Nucleus accumbens (tissue), 56 donors: ENCODE measurements at places on chromosomes 12 and 14.

DNA sequence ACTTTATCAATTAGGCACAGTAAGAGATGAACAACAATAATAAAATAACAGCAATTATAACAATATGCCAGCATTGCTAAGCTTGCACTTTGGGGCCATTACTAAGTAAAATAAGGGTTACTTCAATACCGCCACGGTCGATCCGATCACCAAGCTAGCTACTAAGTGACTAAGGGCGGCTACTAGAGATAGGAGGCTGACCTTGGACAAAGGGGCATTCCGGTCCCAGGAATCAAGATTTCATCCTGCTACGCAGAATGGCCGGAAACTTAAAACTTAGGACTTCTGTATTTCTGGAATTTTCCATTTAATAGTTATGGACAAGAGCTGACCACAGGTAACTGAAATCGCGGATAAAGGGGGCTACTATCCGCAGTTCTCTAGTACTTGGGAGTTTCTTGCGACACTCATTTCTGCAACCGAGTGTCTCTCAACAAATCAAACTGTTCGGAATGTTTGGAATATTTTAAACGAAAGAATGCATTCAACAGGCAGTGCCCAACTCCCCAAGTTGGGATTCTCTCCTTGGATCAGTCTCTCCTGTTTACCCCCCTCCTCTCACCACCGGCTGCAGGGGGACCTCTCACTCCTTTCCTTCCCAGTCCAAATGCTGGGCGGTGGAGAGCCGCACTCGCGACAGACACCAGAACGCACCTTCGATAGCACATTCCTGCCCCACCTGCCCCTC lies 650 bp downstream of the HEBP1 start:
- DNase-seq: no peak

DNA sequence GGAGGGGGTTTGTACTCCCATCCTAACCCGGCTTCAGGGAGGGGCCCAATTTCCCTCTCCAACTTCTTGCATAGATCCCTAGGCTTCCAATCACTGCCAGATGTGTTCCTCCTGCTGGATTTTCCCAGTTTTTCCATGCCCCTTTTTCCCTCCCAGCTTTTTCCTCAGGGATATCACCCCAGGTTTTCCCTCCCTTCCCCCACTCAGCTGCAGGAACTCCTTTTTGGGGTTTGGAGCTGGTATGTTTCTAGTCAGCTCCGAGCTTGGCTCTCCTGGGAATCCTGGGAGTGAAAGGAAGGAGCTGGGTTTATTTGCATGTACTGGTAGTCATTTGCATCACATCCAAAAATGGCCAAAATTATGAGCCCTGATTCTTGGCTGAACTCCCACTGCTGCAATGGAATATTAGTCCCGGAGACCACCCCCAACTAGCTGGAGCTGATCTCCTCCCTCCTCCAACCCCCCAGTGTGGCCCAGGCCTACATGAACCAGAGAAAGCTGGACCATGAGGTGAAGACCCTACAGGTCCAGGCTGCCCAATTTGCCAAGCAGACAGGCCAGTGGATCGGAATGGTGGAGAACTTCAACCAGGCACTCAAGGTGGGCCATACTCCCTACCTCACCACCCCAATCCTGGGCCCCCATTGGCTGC lies 1.4 kb upstream of the RDH5 start:
- DNase-seq: no peak

- DNase-seq: no peak
Observed at GRCh38 chr14:92553438-92553837, 39.9 kb downstream of the RIN3 start.

DNA sequence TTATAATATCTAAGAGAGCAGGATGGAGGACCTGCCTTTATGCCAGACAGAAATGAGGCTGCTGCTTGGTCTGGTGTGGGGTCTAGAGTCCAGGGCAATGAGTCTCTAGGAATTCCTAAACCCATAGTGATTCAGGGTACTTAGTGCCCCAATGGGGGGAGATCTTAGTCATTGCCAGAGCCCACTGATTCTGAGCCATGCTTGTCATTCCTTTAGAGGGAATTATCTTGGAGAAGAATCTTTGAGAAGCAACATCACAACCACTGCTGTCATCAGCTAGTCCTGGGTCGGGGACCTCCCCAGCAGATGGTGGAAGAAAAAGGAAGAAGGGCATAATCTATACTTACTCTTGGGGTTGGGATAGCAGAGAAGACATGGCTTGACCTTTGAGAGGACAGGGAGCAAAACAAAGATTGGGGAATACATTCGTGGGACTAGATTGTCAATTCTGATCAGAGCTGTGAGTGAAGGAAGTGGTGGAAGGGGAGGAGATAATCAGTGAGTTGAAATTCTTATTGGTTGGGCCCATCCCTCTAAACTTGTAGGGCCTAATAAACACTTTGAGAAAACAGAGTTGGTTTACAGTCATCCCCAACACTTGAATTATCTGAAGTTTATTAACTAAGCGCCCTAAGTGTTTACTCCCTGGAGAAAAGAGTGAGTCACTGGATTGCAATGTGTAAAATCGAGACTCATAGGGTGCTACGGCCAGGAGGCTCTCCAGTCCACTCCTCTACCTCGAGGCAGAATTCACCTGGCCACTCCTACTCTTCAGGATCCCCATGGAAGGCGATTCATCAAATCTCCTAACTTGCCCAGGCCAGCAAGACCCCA lies 3.0 kb upstream of the KRT3 start:
- DNase-seq: no peak

- DNase-seq: no peak
Observed at GRCh38 chr12:19894803-19895202, 455.5 kb downstream of the AEBP2 start.

- no peak for DNase-seq
Observed at GRCh38 chr12:109124878-109125648, 8.7 kb downstream of the ACACB start.

DNA sequence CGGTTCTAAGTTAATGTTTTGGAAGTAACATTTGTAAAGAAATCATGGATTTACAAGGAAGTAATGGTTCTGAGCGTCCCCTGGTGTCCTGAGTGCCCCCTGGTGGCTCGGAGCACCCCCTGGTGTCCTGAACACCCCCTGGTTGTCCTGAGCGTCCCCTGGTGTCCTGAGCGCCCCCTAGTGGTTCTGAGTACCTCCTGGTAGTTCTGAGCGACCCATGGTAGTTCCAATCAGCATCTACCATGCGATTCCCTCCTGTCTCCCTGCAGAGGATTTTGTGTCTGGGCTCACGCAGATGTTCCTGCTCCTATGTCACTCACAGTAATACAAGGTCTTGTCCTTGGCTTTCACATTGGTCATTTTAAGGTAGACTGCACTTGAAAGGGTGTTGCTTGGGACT lies 1352.9 kb downstream of the TMEM121 start:
- no peak for DNase-seq

DNA sequence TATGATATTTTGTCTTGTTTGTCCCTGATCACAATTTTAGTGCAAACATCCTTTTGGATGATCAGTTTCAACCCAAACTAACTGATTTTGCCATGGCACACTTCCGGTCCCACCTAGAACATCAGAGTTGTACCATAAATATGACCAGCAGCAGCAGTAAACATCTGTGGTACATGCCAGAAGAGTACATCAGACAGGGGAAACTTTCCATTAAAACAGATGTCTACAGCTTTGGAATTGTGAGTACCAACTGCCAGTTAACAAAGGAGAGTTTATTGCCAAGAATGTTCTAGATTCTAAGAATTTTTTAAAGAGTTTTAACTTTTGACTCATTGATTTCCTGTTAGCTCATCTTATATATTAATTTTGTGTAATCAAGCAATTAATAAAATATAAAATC lies 55.4 kb downstream of the IRAK3 start:
- DNase-seq: no peak

- no peak for DNase-seq
Observed at GRCh38 chr12:68030248-68030647, 41.0 kb downstream of the IFNG-AS1 start.

DNA sequence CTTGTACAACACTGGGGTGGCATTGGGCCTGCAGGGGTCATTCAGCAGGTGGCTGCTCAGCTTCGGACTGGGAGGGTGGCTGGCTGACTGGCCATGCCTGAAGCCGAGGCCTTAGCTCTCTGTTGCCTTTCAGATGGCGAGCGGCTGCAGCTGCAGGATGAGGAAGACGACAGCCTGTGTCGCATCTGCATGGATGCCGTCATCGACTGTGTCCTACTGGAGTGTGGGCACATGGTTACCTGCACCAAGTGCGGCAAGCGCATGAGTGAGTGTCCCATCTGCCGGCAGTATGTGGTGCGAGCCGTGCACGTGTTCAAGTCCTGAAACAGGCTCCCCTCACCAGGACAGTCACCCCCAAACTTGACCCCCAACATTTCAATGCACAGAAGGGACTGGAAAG lies 23.3 kb downstream of the RNF34 start:
- DNase-seq: no peak

DNA sequence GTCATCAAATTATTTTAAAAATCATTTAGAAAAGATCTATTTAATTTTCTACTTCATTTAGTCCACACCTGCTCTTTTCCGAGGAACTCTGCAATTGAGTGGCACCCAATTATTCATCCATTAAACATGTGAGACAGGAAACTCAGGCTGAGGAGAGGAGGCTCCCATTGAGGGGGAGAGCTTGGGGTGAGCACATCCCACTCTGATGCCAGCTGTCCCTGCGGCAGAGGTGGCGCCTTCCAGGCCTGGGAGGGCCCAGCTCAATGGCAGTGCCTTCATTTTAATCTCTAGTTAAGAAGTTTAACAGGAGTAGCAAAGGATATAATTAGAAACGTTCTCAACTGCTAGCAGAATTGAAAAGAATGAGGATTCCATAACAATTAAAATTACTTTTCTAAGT lies 92.0 kb downstream of the ITPR2 start:
- DNase-seq: no peak

- no peak for DNase-seq
Observed at GRCh38 chr14:79583738-79584408, 627.4 kb downstream of the DIO2 start.

DNA sequence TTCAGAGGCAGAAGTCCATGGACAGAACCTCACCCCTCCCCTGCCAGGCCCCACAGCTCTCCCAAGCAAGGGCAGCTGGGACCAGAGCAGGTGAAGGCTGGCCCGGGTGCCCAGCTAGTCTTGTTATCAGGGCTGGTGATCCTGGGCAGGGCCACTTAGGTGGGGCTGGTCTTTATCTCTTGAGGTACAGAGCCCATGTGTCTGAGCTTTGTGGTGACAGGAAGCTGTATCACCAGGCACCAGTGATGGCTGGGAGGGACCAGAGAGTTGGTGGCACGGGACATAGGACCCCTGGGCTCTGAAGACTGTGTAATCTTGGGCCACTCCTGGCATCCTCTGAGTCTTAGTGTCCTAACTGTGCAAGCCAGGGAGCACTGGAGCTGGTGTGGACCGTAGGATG lies 12.8 kb upstream of the HPD start:
- DNase-seq: no peak

- no peak for DNase-seq
Observed at GRCh38 chr12:117790198-117790597, 178.6 kb downstream of the KSR2 start.

DNA sequence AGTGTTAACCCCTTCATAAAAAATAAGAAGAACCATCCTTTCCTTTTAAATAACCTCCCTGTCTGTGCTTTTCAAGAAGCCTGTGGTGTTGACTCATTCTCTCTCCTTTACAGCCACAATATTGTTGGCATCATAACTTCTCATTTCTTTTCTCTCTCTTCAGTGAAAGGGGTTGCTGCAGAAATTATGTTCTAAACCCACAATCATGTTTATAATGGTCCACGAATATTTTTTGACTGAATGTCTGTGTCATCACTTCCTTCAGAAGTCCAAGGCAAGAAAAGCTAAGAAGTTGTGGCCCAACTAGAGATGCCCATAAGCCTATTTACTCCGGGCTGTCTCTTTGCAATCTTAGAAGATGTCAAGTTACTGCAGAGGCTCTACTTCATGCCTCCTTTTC lies 488.3 kb downstream of the APAF1 start:
- DNase-seq: no peak

DNA sequence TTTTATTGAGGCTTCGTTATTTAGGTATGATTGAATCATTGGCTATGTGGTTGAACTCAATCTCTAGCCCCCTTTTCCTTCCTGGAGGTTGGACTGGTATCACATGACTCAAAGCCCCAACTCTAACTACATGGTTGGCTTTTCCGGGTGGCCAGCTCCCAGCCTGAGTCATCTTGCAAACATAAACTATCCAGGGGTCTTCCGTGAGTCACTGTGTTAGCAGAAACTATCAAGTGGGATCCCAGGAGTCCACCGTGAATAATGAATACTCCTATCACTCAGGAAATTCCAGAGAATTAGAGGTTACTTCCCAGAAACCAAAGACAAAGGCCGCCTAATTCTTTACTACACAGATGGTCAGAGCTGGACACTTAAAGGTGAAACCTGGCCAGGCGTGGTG lies 19.7 kb upstream of the PLEKHD1 start:
- DNase-seq: no peak

DNA sequence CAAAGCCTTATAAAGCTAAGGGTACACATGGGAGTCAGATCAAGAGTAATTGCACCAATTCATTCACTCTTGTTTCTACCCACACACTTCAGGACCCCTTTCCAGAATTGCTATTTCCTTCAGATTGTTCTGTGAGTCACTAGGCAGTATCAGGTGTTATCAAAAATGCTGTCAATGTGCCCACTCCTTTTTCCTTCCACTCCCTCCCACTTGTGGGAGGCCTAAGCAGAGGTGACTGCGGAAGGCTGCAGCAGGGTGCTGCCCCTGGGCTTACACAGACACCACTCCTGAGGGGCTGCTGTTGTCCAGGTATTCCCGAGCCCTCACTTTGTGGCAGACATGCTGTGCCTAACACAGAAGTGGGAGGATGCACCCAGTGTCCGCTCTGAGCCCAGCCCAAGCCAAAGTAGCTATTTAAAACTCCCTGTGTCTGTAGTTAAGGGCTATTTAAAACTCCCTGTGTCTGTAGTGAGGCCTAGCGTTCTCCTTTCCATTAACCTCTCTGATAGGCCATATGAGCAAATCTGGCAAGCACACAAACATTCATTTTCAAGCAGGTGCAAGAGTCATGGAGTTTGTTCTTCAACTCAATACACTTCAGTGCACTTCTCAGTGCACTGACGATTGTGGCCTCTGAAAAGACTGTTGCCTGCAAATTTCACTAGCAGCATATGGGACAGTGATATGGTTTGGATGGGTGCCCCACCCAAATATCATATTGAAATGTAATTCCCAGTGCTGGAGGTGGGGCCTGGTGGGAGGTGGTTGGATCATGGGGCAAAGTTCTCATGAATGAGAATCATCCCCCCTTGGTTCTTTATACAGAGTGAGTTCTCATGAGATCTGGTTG lies 117.8 kb downstream of the PHLDA1 start:
- DNase-seq: no peak

DNA sequence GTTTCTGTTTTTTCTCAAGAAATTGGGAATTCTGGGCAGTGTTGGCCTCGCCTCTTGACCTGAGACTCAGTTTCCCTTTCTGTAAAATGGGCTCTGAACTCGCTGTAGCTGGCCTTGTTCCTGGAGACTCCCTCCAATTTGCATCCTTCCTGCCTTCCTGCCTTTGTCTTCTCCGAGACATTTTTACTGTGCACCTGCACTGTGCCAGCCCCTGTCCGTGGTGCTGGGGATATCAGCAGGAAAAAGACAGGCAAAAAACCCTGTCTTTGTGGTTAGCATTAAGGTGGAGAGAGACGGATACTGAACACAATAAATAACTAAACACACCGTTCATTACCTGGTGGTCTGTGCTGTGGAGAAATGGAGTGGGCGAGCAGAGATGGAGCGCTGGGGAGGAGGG lies 129.8 kb downstream of the AACS start:
- no peak for DNase-seq
